ENCODE measurements at places on chromosomes 1 and 21.

DNA sequence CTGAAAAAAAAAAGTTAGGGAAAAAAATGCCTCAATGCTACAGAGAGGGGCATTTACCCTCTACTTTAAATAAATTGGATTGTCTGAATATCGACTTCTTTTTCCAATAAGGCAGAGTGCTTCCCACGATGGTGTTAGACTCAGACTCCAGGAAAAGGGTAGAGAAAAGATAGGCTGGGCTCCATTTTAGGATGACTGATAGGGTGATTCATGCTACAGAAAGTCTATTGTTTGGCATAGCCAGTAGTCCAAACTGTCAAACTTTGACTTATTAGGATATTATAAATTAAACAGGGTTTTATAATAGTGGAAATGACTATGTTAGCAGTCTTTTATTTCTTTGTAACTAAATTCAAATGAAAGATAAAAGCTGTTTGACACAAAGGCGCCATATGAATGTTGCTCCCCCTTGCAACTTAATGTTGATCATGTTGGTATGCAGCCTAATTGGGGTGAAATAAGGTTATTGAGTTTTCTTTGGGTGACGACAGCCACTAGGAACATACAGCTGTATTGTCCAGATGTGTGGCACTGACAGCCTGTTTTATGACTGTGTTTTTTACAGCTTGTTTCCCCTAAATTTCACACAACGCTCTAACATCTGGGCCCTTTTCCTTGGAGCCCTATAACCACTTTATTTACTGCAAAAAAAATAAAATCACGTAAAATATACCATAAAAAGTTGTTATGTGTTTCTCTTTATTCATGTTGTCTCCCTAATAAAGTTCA lies 69.3 kb downstream of the SPAG17 start:
- peak; percentile 18 for DNase-seq

DNA sequence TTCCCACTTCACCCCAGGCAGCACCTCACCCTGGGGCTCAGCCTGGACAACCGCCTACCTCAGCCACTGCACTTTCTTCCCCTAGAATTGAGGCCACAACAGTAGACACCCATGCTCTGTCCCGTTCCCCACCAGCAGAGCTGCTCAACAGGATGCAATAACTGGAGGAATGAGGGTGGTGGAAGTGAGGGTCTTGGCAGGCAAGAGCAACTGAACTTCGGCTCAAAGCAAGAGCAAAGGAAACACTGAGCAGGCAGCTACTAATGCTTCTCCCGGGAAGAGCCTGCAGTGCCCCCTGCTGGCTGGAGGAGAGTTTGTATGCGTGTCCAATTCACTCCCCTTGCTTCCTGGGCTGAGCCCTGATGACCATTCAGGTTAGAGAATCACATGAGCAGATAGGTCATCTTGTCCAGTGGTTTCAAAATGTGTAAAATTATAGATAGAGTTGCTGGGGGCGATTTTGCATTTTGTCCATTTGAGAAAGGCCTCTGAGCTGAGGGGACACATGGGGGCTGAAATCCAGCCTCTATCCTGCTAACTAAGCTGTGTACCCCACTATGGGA lies 13.9 kb downstream of the NT5C1A start:
- peak; percentile 55 for DNase-seq

DNA sequence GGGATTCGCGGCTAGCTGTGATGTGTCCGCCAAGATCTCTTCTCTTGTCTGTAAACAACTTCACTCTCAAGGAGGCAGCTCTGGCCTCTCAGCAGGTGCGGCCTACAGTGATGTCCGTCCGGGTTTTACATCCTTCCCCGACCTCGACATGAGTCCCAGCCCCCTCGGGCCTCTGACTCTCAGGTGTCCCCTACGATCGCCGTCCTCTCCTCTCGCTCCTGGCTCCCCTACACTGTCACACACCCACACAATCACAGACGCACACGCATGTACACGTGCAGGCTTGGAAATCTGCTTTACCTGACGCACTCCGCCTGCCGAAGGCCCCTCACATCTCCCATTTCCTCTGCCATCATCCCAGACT lies 797 bp upstream of the RSPH1 start:
- DNase-seq, result no peak

GRCh38 chr1:176602388-176603004 lies 139.5 kb downstream of the PAPPA2 start:
- DNase-seq, result no peak
